Sciatic nerve (tissue), 2 donors: ENCODE measurements at places on chromosomes 5 and 9. TPM values are rescaled to one million over a fixed set of nuclear protein-coding genes. Genes with fewer than 3 reads are reported as not detected.

DNA sequence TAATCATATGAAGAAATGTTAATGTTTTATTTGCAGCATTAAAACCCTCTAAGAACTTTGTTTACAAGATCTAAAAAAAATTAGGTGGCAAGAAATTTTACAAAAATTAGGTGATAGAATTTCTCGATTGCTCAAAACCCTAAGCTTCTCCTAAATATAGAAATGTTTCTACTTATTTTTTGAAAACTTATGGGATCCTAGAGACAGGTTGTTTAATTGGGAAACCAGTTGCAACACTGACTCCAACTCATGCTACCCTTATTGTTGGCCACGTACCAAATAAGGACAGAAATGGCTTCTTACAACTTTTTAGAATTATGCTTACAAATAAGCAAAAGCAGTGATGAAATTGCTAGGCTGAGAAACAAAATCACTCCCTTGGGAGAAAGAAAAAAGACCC is 531.1 kb downstream of the PDE4D start:
- DNase-seq = no peak

The GRM6 gene
- total RNA-seq = not detected

DNA sequence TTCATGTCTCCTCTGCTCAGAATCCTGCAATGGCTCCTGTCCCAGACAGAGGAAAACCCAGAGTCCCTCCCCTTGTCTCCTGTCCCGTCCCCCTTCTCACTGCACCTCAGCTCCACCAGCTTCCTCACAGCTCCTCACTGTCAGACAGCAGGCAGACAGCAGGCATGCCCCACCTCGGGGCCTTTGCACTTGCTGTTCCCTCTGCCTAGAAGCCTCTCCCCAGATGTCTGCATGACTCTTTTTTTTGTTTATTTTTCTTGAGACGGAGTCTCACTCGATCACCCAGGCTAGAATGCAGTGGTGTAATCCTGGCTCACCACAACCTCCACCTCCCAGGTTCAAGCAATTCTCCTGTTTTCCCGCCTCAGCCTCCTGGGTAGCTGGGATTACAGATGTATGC is 8.8 kb upstream of the SLC6A7 start:
- DNase-seq = no peak

DNA sequence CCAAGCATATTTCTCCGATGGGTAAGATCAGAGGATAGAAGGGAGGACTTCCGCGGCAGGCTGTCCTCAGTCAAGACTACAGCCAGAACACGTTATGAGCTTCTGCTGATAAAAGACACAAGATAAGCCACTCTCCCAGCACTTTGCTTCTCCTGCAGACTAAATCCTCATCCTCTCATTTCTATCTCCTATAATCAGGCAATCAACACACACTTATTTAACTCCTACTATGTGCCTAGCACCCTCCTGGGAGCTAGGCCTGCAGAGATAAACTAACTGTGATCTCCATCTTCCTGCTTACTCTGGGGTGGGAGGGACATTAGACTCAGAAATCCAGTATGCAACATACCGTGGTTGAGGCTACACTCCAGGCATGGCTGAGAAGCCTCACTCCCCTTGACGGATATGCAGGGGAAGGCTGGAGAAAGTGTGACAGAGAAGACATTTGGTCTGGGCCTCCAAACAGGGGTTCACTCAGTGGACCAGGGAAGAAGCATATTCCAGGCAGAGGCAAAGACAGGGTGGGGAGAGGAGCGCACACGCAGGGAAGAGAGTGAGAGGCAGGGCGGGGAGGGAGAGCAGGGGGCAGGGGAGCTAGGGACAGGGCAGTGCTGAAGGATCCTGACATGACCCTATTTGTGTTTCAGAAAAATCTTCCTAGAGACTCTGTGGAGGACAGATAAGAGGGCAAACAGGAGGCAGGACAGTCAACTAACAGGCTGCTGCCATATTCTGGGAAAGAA is 274.1 kb downstream of the DENND1A start:
- DNase-seq = no peak

The SCGB3A2 gene
- total RNA-seq = 1.0 TPM

- no peak for DNase-seq
Observed at GRCh38 chr9:84754461-84754860, 84.9 kb downstream of the NTRK2 start.

DNA sequence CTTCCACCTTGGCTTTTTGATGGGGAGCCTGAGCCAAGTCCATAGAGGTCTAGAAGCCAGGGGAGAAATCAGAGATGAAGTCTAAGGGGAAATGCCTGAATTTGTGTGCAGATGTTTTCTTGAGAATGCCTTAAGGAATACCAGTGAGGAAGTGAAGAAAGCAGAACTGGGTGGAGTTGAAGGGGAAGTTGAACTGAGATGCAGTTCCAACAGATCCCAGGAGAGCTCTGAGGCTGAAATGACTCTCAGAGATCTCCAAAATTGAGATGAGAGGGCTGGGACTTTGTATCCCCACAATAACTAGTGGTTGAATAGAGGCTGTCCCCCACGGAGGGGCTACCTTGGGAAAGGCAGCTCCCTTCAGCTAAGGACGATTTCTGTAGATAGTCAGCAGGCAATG is 197.1 kb downstream of the ZNF462 start:
- DNase-seq = no peak

GRCh38 chr5:43309637-43310036 is 3.6 kb downstream of the HMGCS1 start:
- no peak for DNase-seq

The CATSPER3 gene
- 0.80 TPM for total RNA-seq

DNA sequence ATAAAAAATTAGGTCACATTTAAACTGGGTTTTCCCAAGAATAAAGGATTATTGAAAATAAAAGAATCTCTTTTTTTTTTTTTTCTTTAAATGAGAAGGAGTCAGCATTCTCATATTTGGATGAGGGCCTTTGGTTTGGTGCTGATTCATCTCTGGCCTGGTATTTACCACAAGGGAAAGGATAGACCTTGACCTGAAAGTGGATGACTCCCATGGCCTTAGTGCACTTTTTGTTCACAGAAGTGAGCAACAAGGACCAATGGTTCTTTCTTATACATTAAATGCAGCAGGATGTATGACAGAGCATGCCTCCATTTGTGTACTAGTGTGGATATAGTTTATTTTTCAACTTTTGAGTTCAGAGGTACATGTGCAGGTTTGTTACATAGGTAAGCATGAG is 6.9 kb downstream of the YTHDC2 start:
- no peak for DNase-seq

The GDNF gene
- total RNA-seq = not detected

GRCh38 chr9:91157883-91158282 is 203.8 kb downstream of the AUH start:
- no peak for DNase-seq

- DNase-seq = no peak
Observed at GRCh38 chr9:18014556-18014955, 435.7 kb downstream of the SH3GL2 start.

The SNAPC4 gene
- total RNA-seq = 9.9 TPM

DNA sequence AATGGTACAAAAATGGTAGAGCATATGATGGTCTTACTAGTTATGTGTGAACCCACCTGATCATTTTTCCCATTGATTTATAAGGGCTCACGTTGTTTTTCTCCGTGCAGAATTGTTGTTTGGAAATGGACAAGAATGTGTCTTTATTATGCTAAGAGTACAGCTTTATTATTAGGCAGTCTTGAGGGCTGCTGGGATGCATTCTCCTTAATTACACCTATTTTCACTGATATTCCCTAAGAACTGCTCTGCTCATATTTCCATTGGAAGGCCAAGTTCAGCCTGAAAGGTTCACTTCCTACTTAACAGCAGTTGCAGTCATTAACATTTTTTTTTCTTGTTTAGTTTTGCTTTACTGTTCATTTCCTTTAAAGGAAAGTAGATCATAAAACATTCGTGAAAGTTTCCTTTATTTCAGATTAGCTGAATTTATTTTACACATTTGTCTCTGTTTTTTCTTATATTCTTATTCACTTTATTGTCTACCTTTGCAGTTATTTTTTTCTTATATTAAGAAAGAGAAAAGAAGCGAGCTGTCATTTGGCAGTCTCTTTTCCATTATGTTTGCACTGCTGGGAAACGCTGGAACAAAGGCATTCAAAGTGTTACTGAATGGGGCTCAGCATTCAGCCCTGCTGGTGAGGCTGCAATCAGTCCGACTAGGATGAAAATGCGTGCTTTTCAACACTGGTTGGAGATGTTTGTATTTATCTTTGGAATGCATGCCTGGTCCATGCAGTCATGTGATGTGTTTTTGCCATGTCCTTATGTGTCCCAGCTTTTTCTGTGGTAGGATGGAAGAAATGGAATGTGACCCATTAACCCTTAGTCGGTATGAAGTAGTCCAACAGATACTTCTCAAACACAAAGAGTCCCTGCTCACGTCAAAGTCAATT is 602.7 kb upstream of the ZNF608 start:
- no peak for DNase-seq

- no peak for DNase-seq
Observed at GRCh38 chr5:61253547-61253946, 78.5 kb upstream of the ZSWIM6 start.

GRCh38 chr5:79774171-79774854 is 84.7 kb downstream of the CMYA5 start:
- DNase-seq = no peak

The IRGM gene
- total RNA-seq = not detected

- DNase-seq = no peak
Observed at GRCh38 chr5:1125030-1125357, 13.1 kb upstream of the SLC12A7 start.

GRCh38 chr9:127333221-127334064 is 63.5 kb upstream of the SLC2A8 start:
- DNase-seq = no peak

DNA sequence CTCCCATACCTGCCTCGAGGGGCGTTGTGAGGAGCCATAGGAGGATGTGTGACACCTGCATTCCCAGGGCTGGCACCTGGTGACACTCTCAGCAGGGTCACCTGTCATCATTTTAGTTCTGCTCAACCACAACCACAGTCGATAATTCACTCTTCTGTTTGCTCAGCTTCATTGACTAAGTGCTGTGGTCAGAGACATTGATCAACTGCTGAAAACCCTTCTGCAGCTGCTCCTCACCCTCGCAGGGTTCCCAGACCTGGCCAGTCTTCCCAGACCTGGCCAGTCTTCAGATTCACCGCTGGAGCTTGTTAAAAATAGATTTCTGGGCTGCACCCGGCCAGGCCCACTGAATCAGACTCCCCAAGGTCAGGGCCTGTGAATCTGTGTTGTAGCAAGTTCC is 92.8 kb downstream of the MVB12B start:
- DNase-seq = no peak

- DNase-seq = no peak
Observed at GRCh38 chr5:84597904-84598303, 213.2 kb upstream of the EDIL3 start.

DNA sequence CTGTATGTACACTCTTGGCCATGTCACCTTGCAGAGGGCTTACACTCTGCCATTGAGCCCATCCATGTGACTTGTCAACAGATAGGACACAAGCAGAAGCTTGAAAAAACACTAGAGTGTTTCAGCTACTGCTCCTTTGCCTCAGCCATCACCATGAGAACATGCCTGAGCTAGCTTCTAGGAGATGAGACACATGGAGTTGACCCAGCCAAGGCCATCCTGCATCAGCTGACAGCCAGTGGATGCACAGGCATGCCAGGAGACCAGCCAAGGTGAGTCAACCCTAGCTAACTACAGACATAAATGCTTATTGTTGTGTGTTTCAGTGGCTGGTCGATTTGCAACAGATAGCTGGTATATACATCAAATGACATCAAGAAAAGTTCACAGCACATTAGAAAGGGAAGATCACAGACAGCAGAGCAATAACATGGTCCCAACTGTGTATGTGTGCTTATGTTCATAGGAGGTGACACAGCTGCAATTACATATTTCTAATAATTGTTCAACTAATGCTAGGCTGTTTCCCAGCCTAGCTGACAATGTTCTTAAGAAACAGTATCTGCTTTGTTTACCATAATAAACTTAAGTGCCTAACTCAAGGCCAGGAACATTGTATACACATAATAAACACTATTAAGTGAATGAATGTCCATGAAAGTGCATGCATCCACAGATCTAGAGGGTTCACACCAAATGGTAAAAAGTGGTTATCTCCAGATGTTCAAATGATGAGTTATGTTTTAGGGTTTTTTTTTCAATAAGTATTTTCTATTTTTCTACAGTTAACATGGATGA is 105.7 kb downstream of the SPOCK1 start:
- no peak for DNase-seq

- no peak for DNase-seq
Observed at GRCh38 chr5:179111267-179112207, 51.4 kb downstream of the ZNF354C start.

GRCh38 chr5:142303565-142303964 is 21.3 kb downstream of the SPRY4 start:
- DNase-seq = no peak

The RORB gene
- total RNA-seq = 2.5 TPM

The LCN1 gene
- not detected for total RNA-seq

- DNase-seq = no peak
Observed at GRCh38 chr5:14441641-14442040, 140.0 kb upstream of the OTULINL start.

DNA sequence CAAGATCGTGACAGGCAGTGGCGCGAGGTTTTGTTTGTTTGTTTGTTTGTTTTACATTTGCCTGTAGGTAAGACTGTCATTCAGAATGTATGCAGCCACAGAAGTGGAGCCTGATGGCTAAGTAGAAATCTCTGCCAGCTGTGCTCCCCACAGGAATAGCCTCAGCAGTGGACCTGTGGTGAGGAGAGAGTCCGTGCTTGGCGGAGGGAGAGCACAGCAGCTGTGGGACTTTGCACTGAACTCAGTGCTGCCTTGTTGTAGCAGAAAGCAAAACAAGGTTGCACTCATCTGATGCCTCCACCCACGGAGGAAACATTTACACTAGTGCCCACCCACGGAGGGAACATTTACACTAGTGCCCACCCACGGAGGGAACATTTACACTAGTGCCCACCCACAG is 4.4 kb upstream of the ZNF782 start:
- no peak for DNase-seq

The PCDHGA5 gene
- 8.8 TPM for total RNA-seq

DNA sequence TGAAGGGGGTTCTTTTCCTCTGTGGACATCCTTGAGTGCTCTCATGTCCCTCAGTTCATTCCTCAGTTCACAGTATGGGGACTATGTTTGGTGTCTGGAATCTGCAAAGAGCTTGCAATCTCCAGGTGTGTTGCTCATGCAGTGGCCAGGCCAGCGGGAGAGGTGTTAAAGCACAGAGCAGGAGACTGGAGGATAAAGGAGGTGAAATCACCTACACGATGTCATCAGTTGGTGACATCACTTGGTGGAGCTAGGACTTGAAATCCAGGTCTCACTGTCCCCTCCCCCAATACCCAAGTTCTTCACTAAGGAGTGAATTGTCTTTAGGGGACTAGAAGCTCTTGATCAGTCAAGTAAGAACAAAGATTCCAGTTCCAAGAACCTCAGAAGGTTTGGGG is 197.3 kb upstream of the ZNF618 start:
- DNase-seq = no peak

The GAS1 gene
- 47.5 TPM for total RNA-seq

The NPR3 gene
- total RNA-seq = 16.0 TPM
